Activated naive CD8-positive, alpha-beta T cell treated with anti-CD3 and anti-CD28 coated beads, Interleukin-2, amount 10 ng/mL, durations not matched to agents 7 days and 5 days (primary cell): ENCODE measurements at places on chromosomes 1 and 21. TPM values are rescaled to one million over a fixed set of nuclear protein-coding genes. Genes with fewer than 3 reads are reported as not detected.

The CADM3 gene
- total RNA-seq, result not detected

The NBPF10 gene
- 1.6 TPM for total RNA-seq

- no peak for DNase-seq
Observed at GRCh38 chr1:53339736-53340635, 12.1 kb upstream of the LRP8 start.

- no peak for DNase-seq
Observed at GRCh38 chr1:195243492-195243891, 1364.7 kb downstream of the KCNT2 start.

DNA sequence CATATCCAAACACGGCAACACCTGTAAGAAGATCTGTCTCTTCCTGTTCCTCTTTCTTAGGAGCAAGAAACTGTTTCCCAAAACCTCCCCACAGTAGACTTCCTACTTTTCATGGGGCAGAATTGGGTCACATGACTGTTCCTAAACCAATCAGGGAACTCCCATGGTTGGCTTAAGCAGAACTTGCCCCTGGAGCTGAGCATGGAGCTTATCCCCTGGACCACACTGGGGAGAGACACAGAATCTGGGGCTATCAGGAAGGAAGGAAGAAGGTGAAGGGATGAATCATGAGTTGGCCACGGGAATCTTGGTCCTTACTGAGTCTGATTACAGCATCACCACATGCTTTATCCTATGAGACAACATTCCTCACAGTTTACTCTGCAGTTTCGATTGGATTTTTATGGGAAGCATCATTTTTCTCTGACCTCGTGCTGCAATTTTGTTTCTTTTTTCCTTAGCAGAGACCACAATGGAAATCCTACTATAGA lies 81.8 kb downstream of the CDC7 start:
- DNase-seq, result no peak

DNA sequence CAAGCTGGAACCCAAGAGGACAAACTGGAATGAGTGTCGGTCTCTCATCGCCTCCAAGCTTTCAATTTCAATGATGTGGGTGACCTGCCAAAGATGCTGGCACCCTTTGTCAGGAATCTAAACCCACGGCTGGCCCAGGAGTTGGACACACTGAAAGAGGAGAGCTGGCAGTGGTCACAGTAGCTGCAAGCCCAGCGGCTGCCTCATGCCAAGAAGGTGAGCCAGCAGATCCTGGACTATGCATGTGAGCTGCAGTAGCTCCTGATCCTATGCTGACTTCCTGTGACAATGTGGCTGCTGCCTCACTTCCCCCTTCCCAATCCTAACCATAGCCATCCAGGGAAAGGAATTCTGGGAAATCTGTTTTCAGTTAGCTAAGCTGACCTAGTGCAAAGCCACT lies 117.0 kb upstream of the VAV3 start:
- DNase-seq, result no peak

DNA sequence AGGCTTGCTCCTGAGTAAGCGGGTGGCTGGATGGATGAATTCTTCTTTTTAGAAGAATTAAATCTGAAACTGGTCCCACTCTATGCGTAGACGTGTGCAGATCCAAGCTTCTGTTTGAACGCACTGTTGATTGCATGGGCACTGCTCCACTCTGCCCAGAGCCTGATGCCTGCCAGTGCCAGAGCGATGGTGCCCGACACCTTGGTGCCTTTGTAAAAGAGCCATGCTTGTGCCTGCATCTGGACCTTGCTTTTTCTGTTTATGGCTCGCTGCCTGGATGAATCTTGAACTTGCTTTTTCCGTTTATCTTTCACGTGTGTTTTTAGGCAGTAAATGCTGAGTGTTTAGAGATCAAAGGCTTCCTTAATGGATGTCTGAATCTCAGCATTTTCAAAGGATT lies 15.0 kb upstream of the PWP2 start:
- no peak for DNase-seq
